ENCODE measurements at places on chromosomes 5 and 9.

GRCh38 chr9:129496473-129497004 is 124.4 kb downstream of the C9orf50 start:
- peak; percentile 96 for DNase-seq

DNA sequence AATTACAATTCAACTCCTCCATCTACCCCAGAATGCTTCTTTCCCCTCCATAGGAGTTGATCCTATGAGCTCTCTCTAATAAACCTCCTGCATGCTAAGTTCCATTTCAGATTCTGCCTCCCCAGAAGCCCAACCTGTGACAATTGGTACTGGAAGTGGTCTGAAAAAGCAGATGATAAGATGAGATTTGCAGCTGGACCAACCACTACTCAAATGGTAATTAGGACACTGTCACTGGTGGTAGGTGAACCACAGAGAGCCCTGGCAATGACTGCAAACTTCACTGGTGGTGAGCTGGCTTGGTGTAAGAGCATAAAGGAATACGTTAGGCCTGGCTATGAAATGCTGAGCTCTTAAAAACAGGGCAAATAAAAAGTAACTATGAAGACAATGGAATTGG is 112.6 kb downstream of the ESM1 start:
- no peak for DNase-seq

DNA sequence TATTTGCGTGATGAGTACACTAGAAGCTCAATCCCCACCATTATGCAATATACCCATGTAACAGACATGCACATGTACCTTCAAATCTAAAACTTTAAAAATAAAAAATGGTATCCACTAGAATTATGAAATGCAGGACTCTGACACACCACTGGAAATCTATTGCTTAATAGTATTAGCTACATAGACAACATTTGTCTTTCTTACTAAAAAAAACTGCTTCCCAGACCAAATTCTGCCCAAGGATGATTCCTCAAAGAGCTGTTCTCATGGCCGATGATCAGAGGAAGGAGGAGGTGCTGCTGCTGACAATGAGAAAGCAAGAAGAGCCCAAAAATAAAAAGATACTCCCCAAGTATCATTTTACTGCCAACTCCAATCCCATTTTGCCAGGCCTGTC is 67.2 kb downstream of the TTC39B start:
- no peak for DNase-seq

DNA sequence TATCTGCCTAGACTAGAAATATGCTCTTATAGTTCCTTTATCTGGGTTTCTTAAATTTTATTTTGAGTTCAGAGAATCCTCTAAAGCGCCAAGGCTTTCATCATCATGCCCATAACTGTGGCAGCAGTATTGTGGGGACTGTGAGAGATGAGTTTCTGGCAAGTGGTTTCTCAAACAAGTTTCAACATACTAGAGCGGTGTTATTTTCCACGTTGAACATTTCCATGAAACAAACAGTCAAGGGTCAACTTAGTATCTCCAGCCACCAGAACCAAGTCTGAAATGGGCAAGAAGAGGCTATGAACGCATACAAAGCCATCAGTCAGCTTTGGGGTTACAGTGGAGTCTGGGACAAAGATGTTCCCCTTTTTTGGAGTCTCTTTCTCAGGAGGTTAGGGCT is 40.3 kb downstream of the SERINC5 start:
- no peak for DNase-seq

- no peak for DNase-seq
Measured at GRCh38 chr5:109267283-109267682, 142.5 kb downstream of the PJA2 start.

DNA sequence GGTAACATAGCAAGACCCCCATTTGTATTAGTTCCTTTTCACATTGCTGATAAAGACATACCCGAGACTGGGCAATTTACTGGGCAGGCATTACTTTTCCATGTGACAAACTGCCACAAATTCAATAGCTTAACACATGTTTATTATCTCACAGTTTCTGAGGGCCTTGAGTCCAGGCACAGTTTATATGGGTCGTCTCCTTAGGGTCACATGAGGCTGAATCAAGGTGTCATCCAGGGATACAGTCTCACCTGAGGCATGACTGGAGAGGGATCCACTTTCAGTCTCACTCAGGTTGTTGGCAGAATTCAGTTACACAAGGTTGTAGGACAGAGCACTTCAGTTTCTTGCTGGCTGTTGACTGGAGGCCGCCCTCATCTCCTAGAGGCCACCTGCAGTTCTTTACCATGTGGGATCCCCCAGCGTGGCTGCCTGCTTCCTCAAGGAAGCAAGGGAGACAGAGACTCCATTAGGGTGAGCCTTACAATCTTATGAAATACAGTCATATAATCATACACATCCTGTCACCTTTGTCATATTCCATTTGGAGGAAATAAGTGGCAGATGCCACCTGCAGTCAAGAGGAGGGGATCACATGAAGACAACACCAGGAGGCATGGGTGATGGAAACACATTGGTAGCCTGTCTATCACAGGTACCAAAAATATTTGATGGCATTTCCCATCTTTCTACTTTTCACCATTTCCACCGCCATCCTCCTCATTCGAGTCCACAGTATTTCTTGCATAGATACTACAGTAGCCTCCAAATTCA is 15.1 kb upstream of the ERAP1 start:
- DNase-seq = no peak

- no peak for DNase-seq
Measured at GRCh38 chr5:138533973-138534941, 8.8 kb downstream of the ETF1 start.

- no peak for DNase-seq
Measured at GRCh38 chr9:98328770-98329169, 73.3 kb upstream of the TBC1D2 start.

DNA sequence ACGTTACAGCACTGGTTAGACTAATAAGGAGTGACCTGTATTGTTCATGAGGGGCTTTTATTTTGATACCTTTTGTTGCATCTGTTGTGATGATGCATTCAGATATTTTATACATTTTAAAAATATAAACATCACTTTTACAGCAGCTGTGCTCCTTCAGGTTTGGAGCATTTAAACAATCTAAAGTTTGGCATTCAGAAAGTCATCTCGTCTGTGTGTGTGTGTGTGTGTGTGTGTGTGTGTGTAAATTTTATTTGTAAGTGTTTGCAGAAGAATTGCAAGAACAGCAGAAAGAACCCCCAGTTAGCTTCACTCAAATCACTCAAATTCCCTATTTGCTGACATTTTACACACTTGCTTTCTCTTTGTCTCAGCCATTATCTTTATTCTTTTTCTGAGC is 87.4 kb downstream of the ERCC6L2 start:
- no peak for DNase-seq

GRCh38 chr9:1922026-1922425 is 93.1 kb upstream of the SMARCA2 start:
- no peak for DNase-seq

GRCh38 chr5:147046894-147047293 is 168.3 kb upstream of the PPP2R2B start:
- no peak for DNase-seq

GRCh38 chr5:59744531-59744992 is 149.0 kb downstream of the PDE4D start:
- DNase-seq = no peak

DNA sequence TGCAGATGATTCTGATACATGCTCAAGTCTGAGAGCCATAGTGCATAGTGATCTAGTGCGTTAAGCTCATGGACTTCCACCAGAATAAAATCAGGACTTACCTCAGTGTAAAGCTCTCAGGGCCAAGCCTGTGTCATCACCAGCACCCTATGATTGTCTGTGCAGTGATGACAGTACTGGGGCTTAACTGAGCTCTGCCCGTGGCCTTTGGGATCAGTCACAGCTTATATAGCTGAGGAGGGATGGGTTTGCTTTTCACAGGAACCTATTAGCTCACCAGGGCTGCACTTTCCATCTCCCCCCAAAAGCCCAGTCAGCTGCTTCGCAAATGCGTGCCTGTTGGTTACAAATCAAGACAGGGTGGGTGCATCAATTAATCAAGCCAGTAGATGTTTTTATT is 246.9 kb downstream of the NR3C1 start:
- no peak for DNase-seq

DNA sequence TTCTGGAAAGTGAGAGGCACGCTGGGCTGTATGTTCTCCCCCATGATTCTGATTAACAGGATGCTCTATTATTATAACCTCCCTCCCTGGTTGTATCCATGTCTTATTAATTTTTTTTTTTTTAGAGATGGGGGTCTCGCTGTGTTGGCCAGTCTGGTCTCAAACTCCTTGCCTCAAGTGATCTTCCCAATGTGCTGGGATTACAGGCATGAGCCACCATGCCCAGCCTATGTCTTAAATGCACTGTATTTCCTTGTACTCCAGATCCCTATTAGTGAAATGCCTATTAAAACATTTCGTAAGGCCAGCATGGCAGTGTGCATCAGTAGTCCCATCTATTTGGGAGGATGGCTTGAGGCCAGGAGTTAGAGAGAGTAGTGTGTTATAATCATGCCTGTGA is 7.0 kb downstream of the TIGD6 start:
- DNase-seq = no peak

DNA sequence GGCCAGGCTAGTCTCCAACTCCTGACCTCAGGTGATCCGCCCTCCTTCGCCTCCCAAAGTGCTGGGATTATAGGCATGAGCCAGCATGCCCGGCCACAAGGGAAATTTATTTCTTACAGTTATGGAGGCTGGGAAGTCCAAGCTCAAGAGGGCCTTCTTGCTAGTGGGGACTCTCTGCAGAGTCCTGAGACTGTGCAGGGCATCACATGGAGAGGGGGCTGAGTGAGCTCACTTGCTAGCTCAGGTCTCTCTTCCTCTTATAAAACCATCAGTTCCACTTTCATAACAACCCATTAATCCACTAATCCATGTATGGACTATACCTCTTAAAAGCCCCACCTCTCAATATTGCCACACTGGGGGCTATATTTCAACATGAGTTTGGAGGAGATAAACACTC is 5.1 kb upstream of the SPIN1 start:
- DNase-seq = no peak

- no peak for DNase-seq
Measured at GRCh38 chr5:76571559-76571958, 51.6 kb downstream of the F2RL2 start.

- DNase-seq = no peak
Measured at GRCh38 chr5:133240425-133241091, 188.7 kb downstream of the HSPA4 start.

GRCh38 chr5:14168144-14168792 is 25.1 kb downstream of the TRIO start:
- no peak for DNase-seq

GRCh38 chr9:116482740-116483139 is 204.4 kb upstream of the TRIM32 start:
- peak; percentile 54 for DNase-seq

GRCh38 chr5:131786900-131787692 is 9.7 kb downstream of the FNIP1 start:
- no peak for DNase-seq

DNA sequence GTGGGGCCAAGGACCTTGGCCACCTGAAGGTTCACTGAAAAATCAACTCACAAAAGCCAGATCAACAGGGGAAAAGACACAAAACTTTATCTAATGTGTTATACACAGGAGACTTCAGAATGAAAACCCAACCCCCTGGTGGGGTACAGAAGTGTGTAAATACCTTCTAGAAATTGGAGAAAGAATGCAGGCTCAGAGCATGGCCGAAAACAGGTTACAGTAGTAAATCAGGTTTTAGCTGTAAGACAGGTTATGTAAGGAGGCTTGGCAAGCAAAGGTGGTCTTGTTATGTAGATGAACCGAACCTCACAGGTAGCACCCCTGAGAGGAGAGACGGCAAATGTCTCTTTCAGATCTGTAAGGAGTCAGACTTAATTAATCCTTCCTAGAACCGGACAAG is 10.0 kb downstream of the CEMIP2 start:
- DNase-seq = no peak

GRCh38 chr5:73230264-73231245 is 57.6 kb downstream of the TMEM174 start:
- DNase-seq = no peak

- DNase-seq = no peak
Measured at GRCh38 chr5:40838086-40838485, 3.1 kb upstream of the RPL37 start.

- no peak for DNase-seq
Measured at GRCh38 chr5:6424700-6425099, 24.0 kb upstream of the UBE2QL1 start.

- no peak for DNase-seq
Measured at GRCh38 chr5:103472265-103472664, 90.3 kb downstream of the NUDT12 start.

- no peak for DNase-seq
Measured at GRCh38 chr9:4508907-4509589, 18.8 kb downstream of the SLC1A1 start.

DNA sequence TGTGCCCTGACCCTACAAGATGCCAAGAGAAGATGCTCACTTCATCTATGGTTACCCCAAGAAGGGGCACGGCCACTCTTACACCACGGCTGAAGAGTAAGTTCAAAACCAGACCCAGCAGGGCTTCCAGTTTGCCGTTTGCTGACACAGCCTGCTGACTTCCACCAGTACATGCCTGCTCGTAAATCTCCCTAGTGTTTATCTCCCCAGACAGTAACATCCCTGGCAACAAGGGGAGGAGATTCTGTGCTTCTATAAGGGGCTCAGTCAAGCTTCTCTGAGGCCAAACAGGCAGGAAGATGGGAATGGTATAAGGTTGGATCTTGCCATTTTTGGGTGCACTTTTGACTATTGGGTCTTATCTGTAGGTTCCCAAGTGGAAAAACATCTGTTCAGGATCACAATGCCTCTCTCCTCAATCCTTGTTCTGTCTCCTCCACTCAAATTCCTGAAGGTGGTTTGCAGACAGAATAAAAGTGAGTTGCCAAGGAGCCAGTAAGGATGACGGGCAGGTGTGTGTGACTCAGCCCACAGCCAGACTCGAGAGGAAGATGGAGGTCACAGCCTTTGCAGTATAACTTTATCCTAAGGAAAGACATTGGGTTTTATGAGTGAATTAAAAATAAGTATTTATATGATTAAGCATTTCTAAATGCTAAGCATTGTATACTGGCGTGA is 1.9 kb downstream of the MLANA start:
- DNase-seq = no peak

DNA sequence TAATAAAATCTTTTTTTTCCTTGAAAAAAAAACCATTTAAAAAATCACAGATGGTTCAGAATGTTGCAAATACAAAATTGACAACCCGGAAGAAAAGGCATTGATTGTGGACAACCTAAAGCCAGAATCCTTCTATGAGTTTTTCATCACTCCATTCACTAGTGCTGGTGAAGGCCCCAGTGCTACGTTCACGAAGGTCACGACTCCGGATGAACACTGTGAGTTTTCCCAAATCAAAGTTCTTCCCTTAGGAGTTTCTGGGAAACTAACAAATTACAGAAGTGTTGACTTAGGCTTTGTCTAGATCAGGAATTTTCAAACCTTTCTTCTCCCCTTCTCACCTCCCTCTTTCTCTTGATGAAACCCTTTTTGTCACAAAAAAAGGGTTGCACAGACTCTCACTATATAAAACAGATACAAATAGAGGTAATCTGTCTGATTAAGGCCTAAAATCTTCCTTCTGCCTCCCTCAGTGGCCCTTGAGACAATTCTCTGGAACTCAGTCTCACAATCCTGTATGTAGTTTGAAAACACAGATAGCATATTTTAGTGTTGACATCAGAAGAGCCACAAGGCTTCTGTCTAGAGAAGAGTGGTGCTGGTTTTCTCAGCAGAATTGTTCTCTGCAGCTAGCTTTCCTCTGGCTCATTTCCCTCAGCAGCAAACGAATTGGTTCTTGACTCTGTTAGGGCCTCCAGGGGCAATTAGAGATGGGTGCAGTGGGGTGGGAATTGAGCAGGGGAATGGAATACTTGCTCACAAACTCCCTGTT is 79.5 kb downstream of the OSMR start:
- no peak for DNase-seq

All from right forelimb (tissue), 1 donor.